ENCODE measurements at places on chromosomes 2 and 18. TPM values are rescaled to one million over a fixed set of nuclear protein-coding genes. Genes with fewer than 3 reads are reported as not detected.

AMMECR1L gene
- total RNA-seq = 20.3 TPM

OBSL1 gene
- total RNA-seq = 68.6 TPM

TRIB2 gene
- 47.0 TPM for total RNA-seq

CROCC2 gene
- total RNA-seq = 0.06 TPM

UGT1A3 gene
- not detected for total RNA-seq

ZNF804A gene
- 0.79 TPM for total RNA-seq

FHL2 gene
- total RNA-seq = 41.2 TPM

HJURP gene
- 2.3 TPM for total RNA-seq

NXPH2 gene
- not detected for total RNA-seq

SLC11A1 gene
- 218 TPM for total RNA-seq

IRS1 gene
- 14.3 TPM for total RNA-seq

SLC9A4 gene
- total RNA-seq = not detected

PSMA8 gene
- total RNA-seq = not detected

SLC8A1 gene
- 47.0 TPM for total RNA-seq
